Osteocyte (in vitro differentiated cells): ENCODE measurements at places on chromosomes 4 and X.
A peak's percentile ranks its signal among the peaks of the same experiment; 100 is the strongest.

GRCh38 chr4:164056426-164057142 is 562.1 kb downstream of the TMA16 start:
- H3K4me3 ChIP-seq, result no peak overlapping the region
- no peaks in the 10 kb centered on the region for H3K27me3 ChIP-seq
- H3K4me1 ChIP-seq, result peaks cover 5% of the 10 kb centered on the region
- H3K36me3 ChIP-seq, result no peaks in the 10 kb centered on the region
- H3K27ac ChIP-seq, result no peak overlapping the region
- no peak for DNase-seq

- peaks cover 3% of the 10 kb centered on the region for H3K27me3 ChIP-seq
- peak; percentile 94 for DNase-seq
- peaks cover 33% of the 10 kb centered on the region for H3K4me1 ChIP-seq
- H3K36me3 ChIP-seq, result no peaks in the 10 kb centered on the region
- H3K27ac ChIP-seq, result no peak within 1 kb of the TSS
- peak within 1 kb of the TSS; percentile 50 for H3K4me3 ChIP-seq
These were observed at the start of gene GRPR for GRCh38 chrX:16123222-16123786. TSS of gene GRPR (plus strand) at chrX:16123565. CDS start at chrX:16123954, 389 bp downstream.

DNA sequence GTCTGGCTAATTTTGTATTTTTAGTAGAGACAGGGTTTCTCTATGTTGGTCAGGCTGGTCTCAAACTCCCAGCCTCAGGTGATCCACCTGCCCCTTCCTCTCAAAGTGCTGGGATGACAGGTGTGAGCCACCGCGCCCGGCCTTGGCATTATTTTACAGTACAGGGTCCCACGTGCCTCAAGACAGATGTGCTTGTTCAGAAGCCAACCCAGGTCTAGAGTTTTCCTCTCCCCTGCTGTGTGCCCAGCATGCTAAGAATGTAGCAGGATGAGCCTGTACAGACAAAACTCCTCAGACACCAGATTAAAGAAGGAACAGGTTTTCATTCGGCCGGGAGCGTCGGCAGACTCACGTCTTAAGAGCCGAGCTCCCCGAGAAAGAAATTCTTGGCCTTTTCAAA is 42.2 kb downstream of the CRLF2 start:
- peaks cover 8% of the 10 kb centered on the region for H3K4me1 ChIP-seq
- no peak overlapping the region for H3K4me3 ChIP-seq
- peaks cover 15% of the 10 kb centered on the region for H3K27me3 ChIP-seq
- H3K36me3 ChIP-seq, result no peaks in the 10 kb centered on the region
- H3K27ac ChIP-seq, result no peak overlapping the region
- peak; percentile 68 for DNase-seq

DNA sequence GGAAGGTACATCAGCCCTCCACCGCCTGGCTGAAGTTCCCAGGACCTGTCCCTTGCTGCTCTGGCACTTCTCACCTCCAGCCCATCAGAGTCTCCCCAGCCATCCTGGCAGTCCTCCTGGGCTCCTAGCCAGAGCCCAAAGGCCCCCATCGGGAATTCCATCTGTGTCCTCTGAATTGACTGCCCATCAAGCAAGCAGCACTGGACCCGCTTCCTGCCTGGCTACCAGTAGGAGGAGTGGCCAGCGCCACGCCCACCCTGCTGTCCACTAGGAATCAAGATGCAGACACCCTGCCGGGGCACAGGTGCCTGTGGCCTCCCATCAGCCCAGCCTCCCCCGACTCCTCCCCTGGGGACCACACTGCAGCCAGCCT is 47.2 kb downstream of the C4orf50 start:
- DNase-seq, result no peak
- H3K4me1 ChIP-seq, result no peaks in the 10 kb centered on the region
- H3K27ac ChIP-seq, result no peak overlapping the region

DNA sequence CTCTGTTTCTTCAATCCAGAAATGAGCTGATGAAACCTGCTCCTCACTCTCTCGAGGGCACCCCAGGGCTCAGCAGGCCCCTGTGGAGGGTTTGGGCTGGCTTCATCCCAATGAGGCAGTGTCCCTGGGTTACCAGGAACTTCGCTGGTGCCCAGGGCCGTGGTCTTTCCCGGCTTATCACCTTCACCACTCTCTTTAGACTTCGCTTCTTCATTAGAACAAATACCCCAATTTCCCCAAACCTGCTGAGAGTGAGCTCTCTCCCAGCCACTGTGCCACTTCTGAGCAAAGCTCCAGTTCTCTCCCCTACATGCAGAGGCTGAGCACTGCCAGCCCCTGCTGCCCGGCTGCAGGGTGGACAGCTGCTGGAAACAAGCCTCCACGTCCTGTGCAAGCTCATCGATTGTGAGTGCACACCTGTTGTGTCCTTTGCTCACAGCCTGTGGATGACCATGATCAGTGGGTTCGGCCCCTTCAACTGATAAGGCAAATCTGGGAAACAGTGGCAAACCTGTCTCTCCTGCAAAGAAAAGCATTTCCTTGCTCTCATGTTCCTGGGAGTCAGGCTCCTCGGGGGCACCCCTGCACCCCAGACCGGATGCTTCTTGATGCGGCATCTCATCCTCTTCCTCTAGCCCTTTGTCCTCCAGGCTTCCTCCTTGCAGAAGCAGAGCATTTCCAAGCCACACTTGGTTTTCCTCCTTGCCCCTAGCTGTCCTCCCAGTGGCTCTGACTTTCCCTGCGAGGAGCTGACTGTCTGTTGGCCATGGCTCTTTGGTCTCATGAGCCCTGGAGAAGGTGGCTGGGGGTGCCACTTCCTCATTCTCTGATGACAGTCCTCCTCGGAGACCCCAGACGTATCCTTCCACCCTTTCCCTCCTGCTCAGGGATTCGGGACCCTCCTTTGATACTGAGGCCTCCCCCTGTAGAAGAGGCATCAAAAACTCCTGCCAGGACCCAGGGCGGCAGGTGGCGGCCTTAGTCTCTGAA is 28.7 kb downstream of the C4orf50 start:
- H3K27ac ChIP-seq, result no peak overlapping the region
- H3K27me3 ChIP-seq, result peaks cover 25% of the 10 kb centered on the region
- no peaks in the 10 kb centered on the region for H3K36me3 ChIP-seq
- no peaks in the 10 kb centered on the region for H3K4me1 ChIP-seq
- DNase-seq, result no peak
- H3K4me3 ChIP-seq, result no peak overlapping the region

GRCh38 chrX:41588271-41588670 is 100.5 kb upstream of the GPR34 start:
- H3K36me3 ChIP-seq, result no peaks in the 10 kb centered on the region
- H3K4me3 ChIP-seq, result no peak overlapping the region
- DNase-seq, result no peak

DNA sequence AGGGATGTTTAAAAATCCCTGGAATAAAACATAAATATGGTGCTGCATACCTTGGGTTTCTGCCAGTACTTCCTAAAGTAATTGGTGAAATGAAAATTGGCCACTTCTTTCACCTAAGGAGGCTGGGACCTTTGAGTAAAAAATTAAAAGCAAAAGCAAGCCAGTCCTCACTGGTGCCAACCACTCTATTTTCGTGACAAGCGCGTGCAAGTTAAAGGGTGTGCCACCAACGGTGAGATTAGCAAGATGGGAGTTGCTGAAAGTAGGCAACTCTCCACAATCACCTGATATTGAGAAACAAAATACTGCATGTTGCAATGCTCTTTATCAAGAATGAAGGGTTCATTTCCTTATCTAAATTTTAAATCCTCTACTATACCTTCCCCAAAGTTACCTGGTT is 19.7 kb upstream of the RTL9 start:
- no peak overlapping the region for H3K4me3 ChIP-seq
- H3K4me1 ChIP-seq, result peaks cover 22% of the 10 kb centered on the region
- no peak for DNase-seq
- no peak overlapping the region for H3K27ac ChIP-seq

- no peak overlapping the region for H3K4me3 ChIP-seq
- H3K36me3 ChIP-seq, result peaks cover 2% of the 10 kb centered on the region
- DNase-seq, result no peak
- no peaks in the 10 kb centered on the region for H3K27me3 ChIP-seq
- H3K27ac ChIP-seq, result no peak overlapping the region
These were observed 9.1 kb downstream of the SMAD1 start for GRCh38 chr4:145490796-145491195.

GRCh38 chr4:183180096-183180495 is 81.0 kb downstream of the WWC2 start:
- H3K36me3 ChIP-seq, result peaks cover 2% of the 10 kb centered on the region
- H3K4me1 ChIP-seq, result peaks cover 38% of the 10 kb centered on the region
- H3K4me3 ChIP-seq, result no peak overlapping the region
- no peak overlapping the region for H3K27ac ChIP-seq
- H3K27me3 ChIP-seq, result no peaks in the 10 kb centered on the region
- DNase-seq, result no peak

GRCh38 chr4:170446782-170447181 is 357.0 kb upstream of the AADAT start:
- H3K4me1 ChIP-seq, result no peaks in the 10 kb centered on the region
- no peak overlapping the region for H3K4me3 ChIP-seq
- H3K27ac ChIP-seq, result no peak overlapping the region
- H3K27me3 ChIP-seq, result no peaks in the 10 kb centered on the region
- H3K36me3 ChIP-seq, result no peaks in the 10 kb centered on the region
- DNase-seq, result no peak

DNA sequence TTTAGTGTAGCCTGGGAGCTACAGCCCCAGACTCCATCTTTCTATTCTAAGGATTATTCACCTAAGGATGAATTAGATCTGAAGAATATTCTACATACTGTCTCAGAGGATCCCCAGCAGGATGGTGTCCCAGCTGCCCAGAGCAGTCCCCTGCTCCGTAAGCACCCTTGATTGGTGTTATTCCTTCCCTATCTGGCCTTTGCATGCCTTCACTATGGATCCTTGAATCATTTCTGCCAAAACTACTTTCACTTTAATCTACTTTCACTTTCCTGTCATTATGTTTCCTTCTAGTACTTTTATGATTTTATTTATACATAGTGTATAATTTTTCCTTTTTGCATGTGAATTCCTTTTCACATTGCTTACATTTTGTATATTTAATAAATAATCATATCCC is 39.2 kb downstream of the ARHGAP24 start:
- H3K27me3 ChIP-seq, result peaks cover 13% of the 10 kb centered on the region
- H3K27ac ChIP-seq, result no peak overlapping the region
- H3K36me3 ChIP-seq, result no peaks in the 10 kb centered on the region
- H3K4me1 ChIP-seq, result peaks cover 3% of the 10 kb centered on the region
- no peak overlapping the region for H3K4me3 ChIP-seq

DNA sequence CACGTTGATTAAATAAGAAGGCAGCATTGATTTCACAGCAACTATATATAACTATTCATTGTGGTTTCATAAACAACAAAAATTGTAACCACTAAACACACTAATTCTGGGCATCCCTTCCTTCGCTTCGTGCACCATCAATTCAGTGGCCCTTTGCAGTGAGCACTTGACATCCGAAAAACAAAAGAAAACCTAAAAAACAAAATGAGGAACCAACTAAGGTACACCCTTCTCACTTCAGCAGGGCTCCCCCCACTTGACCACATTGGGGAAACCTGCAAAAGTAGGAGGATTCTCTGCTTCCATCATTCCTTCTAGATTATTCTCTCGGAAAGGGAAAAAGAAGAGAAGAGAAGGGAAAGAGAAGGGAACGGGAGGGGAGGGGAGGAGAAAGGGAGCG is 28.3 kb downstream of the NBDY start:
- H3K36me3 ChIP-seq, result peaks cover 8% of the 10 kb centered on the region
- no peak overlapping the region for H3K27ac ChIP-seq
- H3K27me3 ChIP-seq, result no peaks in the 10 kb centered on the region
- peaks cover 1% of the 10 kb centered on the region for H3K4me1 ChIP-seq
- DNase-seq, result no peak
- no peak overlapping the region for H3K4me3 ChIP-seq

- no peak for DNase-seq
- H3K27me3 ChIP-seq, result no peaks in the 10 kb centered on the region
- H3K4me3 ChIP-seq, result no peak overlapping the region
- H3K27ac ChIP-seq, result peak overlapping the region; percentile 48
These were observed 206.7 kb upstream of the SLIT2 start for GRCh38 chr4:20044966-20045365.

GRCh38 chr4:19945501-19945900 is 306.2 kb upstream of the SLIT2 start:
- no peak for DNase-seq
- H3K27ac ChIP-seq, result peak overlapping the region; percentile 12
- H3K36me3 ChIP-seq, result no peaks in the 10 kb centered on the region
- H3K4me1 ChIP-seq, result peaks cover 46% of the 10 kb centered on the region
- no peak overlapping the region for H3K4me3 ChIP-seq
- H3K27me3 ChIP-seq, result no peaks in the 10 kb centered on the region

DNA sequence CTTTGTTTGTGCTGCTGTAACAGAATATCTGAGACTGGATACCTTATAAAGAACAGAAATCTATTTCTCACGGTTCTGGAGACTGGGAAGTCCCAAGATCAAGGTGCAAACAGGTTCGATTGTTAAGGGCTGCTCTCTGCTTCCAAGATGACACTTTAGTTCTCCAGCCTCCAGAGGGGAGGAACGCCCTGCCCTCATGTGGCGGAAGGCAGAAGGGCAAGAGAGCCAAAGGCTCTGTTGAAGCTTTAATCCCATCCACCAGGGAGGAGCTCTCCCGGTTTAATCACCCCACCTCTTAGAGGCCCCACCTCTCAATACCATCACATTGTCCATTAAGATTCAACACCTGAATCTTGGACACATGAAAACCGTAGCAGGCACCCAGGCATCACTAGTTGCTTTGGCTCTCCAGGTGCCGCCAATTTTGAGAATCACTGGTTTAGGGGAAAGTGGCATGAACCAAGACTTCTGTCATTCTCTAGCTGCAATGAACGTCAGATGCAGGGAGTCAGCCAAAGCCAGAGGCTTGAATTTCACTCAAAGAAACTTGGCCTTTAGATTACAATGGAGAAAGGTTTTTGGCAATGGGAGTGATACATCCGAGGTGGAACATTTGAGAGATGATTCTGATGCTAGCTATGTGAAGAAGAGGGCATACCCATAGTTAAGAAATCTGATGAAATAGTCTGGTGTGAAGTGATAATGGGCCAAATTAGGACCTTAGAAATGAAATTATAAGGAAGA is 15.7 kb downstream of the FHL1 start:
- H3K36me3 ChIP-seq, result peaks cover 26% of the 10 kb centered on the region
- H3K4me3 ChIP-seq, result peak overlapping the region; percentile 27
- peaks cover 93% of the 10 kb centered on the region for H3K4me1 ChIP-seq
- DNase-seq, result no peak
- peak overlapping the region; percentile 93 for H3K27ac ChIP-seq

DNA sequence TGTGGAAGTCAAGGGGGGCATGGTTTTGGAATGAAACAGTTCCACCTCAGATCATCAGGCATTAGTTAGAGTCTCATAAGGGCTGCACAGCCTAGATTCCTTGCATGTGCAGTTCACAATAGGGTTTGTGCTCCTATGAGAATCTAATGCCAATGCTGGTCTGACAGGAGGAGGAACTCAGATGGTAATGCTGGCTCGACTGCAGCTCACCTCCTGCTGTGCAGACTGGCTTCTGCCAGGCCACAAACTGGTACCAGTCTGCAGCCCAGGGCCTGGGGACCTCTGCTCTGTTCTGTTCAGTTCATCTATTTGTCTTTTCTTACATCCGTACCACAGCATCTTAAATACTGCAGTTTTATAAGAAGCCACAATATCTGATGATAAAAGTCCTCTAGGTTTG is 12.2 kb upstream of the MSL3 start:
- H3K4me3 ChIP-seq, result no peak overlapping the region
- no peak overlapping the region for H3K27ac ChIP-seq

GRCh38 chr4:72525938-72526337 is 43.1 kb downstream of the ADAMTS3 start:
- H3K36me3 ChIP-seq, result no peaks in the 10 kb centered on the region
- H3K27ac ChIP-seq, result no peak overlapping the region
- H3K4me3 ChIP-seq, result no peak overlapping the region
- no peak for DNase-seq
- H3K27me3 ChIP-seq, result no peaks in the 10 kb centered on the region

- no peaks in the 10 kb centered on the region for H3K4me1 ChIP-seq
- peak; percentile 27 for DNase-seq
- H3K27me3 ChIP-seq, result no peaks in the 10 kb centered on the region
- H3K36me3 ChIP-seq, result no peaks in the 10 kb centered on the region
- H3K4me3 ChIP-seq, result no peak overlapping the region
- H3K27ac ChIP-seq, result no peak overlapping the region
These were observed 285.6 kb downstream of the SHOX start for GRCh38 chrX:916230-916599.
